ENCODE measurements at places on chromosomes 7 and 10. TPM values are rescaled to one million over a fixed set of nuclear protein-coding genes. Genes with fewer than 3 reads are reported as not detected.

DNA sequence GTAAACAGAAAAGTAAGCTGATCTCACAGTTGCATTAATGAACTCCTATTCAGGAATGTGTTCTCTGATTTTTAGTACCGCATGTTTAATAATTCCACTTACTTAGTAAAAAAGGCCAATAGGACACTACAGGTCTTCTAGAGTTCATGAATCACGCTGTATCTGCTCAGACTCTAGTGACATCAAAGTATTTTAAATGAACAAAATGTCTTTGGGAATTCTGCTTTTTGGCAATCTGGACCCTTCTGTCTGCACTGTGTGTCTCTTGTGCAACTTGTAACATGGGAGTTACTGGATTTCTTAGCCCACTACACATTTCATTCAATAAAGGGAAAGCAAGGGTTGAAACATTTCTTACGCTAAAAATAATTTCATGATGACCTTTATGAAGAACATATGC lies 50.2 kb downstream of the RABGEF1 start:
- no peak for DNase-seq

DNA sequence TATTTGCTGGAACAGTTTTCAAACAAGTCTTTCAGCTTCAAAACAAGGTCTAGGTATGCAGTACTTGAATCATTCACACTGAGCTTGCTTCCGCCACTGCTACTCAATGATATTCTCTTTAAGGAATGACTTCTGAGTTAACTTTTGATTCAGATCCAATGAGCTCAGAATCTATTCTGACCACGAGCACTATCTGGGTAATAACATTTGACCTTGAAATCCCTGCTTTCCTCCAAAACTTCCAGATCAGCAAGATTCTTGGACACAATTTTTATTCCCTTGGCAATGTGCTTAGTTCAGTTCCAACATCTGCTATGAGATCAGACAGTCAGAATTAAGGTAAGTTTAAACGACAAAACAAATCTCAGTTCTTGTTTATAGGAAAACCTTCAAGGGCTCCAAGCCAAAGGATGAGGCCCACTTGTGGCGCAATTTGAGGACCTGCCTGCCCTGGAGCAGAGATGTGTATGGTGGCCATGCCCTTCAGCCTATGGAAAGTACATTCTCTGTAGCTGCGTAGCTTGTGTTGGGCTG lies 87.2 kb downstream of the RNF216 start:
- DNase-seq: no peak

GRCh38 chr7:130930681-130931080 lies 196.7 kb upstream of the KLF14 start:
- DNase-seq: no peak

Gene NPSR1
- not detected for polyA plus RNA-seq

- DNase-seq: no peak
These were observed 43.7 kb downstream of the HIF1AN start for GRCh38 chr10:100579261-100580090.

GRCh38 chr10:10132009-10132408 lies 885.7 kb upstream of the CELF2 start:
- no peak for DNase-seq

DNA sequence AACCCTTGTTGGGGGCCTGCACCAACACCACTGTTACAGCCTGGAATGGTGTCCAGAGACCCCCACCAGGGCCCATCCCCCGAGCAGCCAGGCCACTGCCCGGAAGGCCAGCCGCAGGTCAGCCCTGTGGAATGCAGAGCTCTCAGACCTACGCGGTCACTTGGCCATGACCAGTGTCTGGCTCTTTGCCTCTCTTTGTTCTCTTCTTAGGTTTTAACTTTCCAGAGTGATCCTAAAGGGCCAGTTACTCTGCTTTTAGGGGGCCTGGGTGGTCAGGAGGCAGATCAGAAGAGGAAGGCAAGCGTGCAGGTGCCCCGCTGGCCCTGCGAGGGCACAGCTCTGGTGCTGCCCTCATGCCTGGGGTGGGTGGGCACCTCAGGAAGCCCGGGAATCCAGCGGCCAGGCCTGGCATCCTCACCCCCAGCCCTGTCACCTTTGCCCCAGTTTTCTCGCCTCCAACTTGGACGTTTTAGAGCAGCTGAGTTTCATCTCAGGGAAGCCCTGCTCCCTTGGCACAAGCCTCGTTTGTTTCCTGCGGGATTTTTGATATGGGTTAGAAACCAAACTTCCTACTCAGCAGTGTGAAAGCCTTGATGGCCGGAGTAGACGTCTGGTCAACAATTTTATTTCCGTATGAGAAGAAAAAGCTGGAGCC lies 62.5 kb upstream of the CHST15 start:
- no peak for DNase-seq

DNA sequence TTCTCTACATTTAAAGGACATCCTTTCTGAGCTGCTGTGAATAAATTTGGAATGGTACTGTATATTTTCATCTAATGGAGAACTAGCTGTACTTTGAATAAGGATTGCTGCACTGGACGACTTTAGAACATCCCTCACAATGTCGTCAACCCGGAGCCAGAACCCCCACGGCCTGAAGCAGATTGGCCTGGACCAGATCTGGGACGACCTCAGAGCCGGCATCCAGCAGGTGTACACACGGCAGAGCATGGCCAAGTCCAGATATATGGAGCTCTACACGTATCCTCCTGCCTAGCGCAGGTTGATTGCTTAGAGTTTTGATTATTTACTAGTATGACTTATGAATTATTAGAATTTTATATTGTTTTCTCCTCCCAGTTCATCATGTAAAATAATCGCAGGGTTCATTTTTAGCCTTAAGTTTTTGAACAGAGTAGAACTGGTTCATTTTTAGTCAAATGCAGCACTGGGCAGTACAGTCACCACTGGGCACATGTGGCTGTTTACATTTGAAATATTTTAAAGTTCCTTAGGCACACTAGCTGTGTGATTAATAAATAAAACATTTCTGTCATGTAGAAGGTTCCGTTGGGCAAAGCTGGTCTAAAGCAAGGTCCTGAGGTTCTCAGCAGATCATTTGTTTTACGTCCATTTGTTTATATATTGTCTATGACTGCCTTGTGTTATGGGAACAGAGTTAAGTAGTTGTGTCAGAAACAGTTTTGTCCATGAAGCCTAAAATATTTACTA lies 31.5 kb downstream of the CUL1 start:
- no peak for DNase-seq

Gene ABCB1
- polyA plus RNA-seq: 0.50 TPM

DNA sequence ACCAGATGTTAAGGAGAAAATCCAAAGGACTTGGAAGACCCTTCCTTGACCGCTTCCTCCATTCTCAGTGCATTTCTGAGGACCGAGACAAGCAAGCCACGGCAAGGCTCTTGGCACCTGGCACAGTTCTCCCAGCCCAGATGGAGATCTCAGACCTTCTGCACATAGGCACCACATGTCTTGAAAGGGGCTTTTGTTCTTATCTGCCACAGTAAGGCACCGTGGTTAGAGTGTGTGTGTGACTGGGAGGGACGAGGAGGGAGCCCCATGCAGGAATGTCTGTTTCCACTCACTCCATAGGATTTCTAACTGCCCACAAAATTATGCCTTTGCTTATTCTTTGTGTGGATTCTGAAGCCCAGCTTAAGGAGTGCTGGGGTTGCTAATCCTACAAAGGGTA lies 10.3 kb upstream of the WDR86 start:
- no peak for DNase-seq

Gene RARRES2
- 232 TPM for polyA plus RNA-seq

Gene ANKRD16
- 7.0 TPM for polyA plus RNA-seq

DNA sequence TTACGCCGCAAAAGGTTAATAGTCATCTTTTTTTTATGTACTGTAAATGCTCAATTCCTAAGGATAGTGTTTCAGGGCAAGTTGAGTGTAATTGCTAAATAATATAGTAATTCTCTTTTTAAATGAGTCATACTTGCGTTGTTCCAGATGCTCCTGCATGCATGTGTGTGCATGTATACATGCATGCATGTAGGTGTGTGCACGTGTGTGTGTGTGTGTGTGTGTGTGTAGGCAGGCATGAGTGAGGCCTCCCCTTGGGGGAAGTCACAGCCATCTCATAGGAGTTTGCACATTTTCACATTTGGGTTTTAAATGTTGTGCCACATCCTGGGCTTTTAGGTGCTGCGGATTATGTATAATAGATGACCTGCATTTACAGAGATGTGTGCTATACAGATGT lies 1095.8 kb downstream of the KCNMA1 start:
- DNase-seq: no peak

DNA sequence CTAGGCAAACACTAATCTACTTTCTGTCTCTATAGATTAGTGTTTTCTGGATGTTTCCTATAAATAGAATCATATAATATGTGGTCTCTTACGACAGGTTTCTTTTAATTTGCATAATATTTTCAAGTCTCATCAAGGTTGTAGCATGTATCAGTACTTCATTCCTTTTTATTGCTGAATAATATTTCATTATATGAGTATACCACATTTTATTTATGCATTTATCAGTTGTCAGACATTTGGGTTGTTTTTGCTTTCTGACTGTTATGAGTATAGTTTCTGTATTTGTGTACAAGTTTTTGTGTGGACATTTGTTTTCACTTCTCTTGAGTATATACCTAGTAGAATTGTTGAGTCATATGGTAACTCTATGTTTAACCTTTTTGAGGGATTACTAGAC lies 48.2 kb downstream of the SHOC2 start:
- DNase-seq: no peak

- DNase-seq: no peak
These were observed 8.1 kb downstream of the ARHGAP12 start for GRCh38 chr10:31920538-31920937.

DNA sequence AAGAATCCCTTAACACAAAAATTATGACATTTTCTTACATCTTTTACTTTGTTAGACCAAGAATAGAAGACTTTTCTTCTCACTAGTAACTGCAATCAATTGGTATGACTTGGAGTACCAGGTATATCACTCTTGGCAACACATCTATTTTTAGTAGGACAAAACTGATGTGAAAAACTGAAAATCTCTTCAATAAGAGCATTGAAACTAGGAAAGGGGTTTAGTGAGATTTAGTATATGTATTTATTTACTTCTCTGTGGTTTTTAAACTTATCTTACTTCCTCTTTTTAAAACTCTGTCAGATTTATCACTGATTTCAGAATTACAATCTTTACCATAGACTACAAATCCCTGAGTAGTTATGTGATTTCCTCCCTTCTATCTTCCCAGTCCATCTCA lies 366.2 kb downstream of the PCDH15 start:
- DNase-seq: no peak

Gene IDI2
- not detected for polyA plus RNA-seq

Gene ENKUR
- 1.7 TPM for polyA plus RNA-seq

DNA sequence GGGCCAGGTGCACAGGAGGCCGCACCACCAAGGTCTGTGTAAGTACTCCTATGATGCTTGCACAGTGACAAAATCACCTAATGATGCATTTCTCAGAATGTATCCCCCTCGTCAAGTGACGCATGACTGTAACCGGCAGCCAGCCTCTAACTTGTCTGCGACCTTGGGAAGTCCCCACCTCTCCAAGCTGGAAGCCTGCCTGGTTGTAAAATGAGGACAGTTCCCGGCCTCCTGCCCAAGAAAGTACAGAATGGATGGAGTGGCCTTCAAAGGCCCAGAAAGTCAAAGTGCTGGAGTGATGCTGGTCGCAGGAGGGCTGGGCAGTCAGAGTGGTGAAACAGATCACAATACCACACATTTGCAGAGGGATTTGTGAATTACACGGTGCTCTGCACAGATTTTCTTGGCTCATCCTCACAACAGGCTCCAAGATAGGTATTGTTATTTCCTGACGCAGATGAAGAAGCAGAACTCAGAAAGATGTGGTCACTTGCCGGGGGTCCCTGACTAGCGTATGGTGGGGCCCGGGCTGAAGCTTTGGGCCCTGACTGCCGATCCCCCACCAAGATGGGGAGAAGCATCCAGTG lies 22.8 kb downstream of the SPOCK2 start:
- no peak for DNase-seq

DNA sequence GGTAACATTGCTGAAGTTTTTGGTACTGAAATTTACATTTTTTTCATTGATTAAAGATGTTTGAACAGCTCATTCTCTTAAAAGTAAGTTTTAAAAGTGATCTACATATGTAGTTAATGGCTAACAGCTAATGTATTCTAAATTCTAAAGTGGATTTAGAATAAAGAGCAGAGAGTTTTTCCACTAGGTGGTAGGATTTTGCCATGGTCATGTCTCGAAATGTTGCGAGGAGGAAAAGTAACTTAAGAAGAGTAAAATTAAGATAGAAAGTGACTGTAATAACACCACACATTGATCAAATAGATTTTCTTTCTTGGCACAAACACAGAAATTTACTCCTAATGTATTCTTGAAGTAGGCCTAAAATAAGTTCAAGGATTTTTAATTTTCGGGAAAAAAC lies 19.8 kb downstream of the LSMEM1 start:
- no peak for DNase-seq

DNA sequence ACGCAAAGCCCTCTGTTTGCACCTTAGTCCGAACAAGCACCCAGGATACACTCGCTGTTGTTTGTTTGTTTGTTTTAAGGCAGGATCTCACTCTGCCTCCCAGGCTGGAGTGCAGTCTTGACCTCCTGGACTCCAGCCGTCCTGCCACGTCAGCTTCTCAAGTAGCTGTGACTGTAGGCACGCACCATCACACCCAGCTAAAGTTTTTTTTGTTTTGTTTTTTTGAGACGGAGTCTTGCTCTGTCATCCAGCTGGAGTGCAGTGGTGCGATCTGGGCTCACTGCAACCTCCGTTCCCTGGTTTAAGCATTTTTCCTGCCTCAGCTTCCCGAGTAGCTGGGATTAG lies 76.8 kb downstream of the CTBP2 start:
- no peak for DNase-seq

- peak; percentile 90 for DNase-seq
These were observed 967 bp upstream of the GLI3 start for GRCh38 chr7:42237811-42238541.

- DNase-seq: peak; percentile 53
These were observed 31.5 kb upstream of the SMNDC1 start for GRCh38 chr10:110336111-110336721.

DNA sequence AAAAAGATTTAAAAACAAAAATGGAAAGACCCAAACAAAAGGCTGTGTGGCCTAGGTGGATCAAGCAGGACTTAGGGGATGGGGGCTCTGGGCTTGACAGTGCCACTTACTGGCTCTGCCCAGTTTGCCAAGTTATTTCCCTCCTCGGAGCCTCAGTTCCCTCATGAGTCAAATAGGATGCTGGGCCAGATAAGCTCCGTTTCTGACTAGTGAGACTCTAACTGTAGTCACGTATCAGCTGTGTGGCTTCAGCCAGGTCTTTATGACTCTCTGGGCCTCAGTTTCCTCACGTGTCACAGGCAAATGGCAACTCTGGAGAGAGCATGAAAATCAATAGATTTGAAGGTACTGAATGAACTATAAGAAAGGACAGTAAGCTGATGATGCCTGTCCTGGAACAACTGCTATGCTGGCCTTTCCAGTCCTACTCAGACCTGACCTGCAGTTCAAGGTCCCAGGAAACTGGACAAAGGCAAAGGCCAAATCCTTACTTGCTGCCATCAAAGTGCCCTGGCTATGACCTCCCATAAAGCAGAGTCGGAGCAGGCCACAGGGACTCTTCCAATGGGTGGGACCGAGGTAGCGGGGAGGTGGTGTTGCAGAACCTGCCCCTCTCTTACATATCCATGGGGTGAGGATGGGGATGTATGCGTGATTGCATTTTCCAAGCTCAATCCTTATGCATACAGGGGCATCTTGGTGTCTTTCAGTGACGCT lies 27.0 kb downstream of the FAM53B start:
- no peak for DNase-seq

Gene HABP2
- 9.2 TPM for polyA plus RNA-seq
